Stimulated activated CD4-positive, alpha-beta T cell treated with anti-CD3 and anti-CD28 coated beads, Interleukin-1b, Interleukin-23, amount 100 ng/mL, for 4 hours (primary cell): ENCODE measurements at places on chromosomes 2 and 18.

DNA sequence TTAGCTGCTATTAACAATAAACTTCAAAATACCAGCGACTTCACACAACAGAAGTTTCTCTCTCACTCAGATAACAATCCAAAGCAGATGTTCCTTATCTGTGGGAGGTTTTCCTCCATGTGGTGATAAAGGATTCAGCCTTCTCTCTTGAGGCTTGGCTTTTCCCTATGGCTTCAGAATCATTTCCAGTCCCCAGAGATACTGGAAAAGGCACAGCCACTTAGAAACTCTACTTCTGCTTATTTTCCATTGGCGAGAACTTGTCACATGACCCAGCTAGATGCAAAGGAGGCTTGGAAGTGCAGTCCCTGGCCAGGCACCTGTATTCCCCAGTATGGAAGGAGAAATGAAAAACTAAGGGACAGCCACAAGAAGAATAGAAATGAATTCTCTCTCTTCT lies 344.8 kb downstream of the MTX2 start:
- no peak for DNase-seq

DNA sequence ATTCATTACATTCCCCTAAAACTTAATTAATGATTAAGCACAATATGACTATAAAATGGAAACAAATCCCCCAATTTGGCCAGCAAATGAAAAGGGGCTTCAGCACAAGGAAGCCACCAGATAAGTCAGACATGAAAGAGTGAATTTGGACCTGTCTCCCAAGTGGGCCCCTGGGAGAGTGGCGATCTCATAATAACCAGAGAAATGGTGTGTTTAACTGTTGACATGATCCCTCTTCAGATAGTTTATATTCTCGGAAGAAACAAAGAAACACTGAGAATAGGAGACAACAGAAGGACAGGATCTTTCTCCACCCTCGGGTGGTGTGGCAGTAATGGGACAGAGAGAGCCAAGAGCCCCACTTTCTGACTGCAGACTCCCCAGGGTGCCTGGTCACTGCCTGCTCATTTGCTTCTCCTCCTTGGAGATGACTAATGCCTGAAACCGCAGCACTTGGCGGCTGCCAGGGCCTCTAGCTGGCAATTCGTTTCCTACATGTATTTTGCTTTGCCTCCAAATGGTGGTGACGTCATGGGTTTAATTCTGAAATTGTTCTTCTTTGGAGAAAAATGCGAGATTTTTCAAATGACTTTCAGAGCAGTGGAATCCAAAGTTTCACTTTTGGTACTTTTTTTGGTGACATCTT lies 46.4 kb upstream of the SPP2 start:
- DNase-seq = no peak

DNA sequence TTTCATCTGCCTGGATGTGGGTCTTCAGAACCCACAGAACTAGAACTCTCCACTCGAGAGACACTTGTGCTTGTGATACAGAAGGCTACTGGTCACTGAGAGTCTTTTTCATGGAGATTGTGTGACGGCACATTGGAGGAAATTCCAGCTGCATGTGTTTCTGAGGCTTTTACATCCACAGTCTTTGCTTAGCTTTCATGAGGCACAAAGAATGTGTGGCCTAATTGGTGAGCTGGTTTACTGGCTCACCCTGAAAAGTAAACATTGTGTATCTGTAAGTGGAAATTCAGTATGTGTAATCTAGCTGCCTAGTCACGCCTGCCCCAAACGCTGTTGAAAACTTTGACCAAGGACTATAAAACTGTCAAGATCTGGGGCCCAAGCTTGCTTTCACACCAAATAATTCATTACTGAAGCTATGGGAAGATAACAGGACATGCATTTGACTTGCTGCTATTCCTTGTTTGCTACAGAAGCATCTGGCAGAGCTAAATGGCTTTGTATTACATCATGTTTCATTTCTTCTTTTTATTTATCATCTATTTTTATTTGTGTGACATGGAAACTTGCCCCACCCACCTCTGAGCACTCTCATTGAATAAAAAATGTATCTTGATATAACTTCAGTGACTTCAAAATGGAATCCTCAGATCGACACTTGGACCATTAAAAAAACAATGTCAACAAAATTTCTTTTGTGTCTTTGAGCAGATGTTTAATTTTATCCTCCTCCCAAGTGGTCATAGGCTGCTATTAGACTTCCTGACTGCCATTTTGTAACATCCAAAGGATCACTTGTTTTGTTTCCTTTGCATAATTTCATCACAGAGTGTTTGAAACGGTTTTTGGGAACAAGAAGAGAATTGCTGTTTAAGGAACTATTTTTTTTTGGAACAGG lies 80.2 kb downstream of the EFEMP1 start:
- DNase-seq = no peak

GRCh38 chr2:156147594-156148330 lies 184.8 kb downstream of the NR4A2 start:
- DNase-seq = no peak

DNA sequence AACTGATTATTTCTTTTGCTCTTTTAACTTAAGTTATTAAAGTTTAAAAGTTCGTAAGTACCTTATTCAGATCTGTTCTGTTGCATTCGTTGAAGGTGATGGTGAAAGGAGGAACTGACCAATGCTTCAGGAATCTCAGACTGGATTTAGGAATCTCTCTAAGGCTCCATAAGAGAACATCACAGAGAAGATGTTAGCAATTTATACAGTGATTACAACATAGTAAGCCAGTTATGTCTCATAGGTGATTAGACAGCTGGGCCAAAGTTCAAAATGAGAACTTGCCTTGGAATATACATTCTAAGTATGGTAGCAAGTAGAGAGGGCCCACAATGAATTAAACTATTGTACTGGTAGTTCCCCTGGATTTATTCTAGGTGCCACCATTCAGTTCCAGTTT lies 3.2 kb downstream of the MARS2 start:
- no peak for DNase-seq

- no peak for DNase-seq
Observed at GRCh38 chr18:79881695-79882094, 69.8 kb downstream of the SLC66A2 start.

DNA sequence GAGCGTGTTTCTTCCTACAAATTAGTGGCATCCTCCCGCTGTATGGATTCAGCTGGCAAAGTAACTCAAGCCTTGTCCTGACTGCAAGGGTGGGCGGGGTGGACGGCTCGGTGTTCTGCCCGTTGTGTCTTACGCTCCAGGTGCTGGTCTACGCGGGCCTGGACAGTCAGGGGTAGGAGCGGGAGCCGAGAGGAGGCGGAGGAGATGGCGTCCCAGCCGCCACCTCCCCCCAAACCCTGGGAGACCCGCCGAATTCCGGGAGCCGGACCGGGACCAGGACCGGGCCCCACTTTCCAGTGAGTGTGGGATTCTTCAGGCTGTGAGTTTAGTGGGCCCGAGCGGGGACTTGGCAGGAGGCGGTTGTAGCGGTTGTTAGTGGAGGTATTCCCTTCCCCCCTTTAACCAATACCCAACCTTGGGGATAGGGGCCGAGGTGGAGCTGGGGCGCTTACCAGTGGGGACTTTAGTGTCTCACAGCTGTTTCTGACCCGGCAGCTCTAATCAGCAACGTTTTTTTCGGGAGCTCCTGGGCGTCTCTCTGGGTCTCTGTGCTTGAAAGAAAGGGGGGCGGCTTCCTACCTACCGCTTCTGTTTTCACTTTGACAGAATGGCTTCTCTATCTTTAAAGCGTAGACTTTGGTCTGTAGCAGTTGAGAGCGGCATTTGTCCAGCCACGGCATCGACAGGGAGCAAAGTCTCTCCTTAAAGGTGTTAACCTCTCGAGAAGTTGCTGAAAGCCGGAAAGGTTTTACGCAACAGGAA lies at the start of the genes PEX13 and PUS10:
Gene PEX13 (plus strand): TSS at position 165 of the 762 bp plus-strand sequence. CDS start 40 bp downstream, at position 205.
Gene PUS10 (minus strand): TSS at position 700 of the 762 bp plus-strand sequence. CDS start 6,365 bp downstream, outside the sequence.
- DNase-seq = peak; percentile 55

DNA sequence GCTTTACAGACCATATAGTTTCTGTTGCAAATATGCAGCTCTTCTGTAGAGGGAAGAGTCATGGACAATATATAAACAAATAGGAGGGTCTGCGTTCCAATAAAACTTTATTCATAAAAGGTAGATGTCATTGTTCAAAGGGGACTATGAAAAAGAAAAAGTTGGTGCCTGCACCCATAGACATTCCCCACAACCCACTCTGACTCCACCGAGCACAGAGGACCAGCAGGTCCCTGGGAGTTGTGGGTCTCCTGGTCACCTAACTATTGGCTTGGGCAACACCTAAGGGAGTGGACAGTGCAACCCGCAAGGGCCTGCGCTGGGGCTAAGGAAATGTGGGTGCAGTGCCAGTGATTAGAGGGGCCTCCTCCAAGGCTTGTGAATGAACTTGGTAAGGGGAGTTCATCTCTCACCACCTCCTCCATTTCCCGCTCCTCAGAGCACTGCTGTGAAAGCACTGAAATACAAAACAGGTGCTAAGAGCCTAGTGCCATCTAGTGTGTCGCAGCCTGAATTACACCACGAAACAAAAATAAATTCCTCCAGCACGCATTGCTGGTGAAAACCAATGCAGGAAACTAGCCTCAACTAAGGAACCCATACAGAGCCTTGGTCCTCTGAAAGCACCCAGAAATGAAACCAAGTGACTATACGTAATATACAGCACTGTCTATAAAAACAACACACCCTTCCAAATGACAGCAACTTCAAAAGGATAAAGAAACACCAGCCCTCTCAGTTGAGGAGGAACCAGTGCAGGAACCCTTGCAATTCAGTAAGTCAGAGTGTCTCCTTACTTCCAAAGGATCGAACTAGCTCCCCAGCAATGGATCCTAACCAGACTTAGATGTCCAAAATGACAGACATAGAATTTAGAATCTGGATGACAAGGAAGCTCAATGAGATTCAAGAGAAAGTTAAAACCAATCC lies 166.6 kb downstream of the RNF144A start:
- DNase-seq = no peak

DNA sequence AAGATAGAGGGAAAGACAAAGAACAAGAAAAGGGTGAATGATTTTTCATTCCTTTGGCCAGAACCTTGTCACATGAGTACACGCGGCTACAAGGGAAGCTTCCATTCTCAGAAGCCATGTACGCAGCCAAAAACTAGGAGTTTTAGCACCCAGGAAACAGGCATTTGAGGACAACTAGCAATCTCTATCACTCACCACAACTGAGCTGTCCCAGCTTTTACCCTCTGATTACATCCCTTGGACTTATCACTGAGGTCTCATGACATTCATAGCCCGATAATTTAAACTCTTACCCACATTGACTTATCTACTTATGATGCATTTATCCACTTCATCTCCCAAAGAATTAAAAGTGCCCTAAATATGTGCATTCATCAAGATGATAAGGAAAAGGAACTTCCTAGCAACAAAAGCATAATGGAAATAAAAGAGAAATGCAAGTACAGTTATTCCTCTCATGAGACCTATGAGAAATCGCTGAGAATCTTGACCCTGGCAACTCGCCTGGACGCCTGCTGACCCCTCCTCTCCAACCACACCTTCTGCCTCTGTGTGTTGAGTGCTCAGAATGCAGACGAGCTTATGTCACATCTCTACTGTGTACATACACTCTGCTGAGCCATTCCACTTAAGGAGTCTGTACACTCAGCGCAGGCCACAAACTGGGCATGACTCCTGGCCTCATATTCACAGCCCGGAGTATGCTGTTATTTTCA lies 28.7 kb upstream of the MFSD6 start:
- no peak for DNase-seq

DNA sequence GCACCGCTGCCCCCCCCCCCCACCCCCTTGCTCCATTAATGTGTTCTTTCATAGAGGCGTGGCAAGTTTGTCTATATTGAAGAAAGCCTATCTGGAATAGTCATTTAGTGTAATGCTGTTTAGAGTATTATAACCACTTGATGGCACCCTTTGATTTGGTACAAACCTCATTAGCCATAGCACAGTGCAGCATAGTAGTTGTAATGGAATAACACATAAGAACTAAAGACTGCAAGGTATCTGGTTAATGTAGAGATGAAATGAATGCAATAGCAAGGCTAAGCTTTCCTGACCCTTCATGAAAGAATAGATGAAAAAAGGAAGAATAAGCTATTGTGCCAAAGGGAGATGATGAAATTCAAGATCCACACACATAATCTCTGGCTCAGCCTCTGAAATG lies 81.9 kb downstream of the EHBP1 start:
- no peak for DNase-seq

DNA sequence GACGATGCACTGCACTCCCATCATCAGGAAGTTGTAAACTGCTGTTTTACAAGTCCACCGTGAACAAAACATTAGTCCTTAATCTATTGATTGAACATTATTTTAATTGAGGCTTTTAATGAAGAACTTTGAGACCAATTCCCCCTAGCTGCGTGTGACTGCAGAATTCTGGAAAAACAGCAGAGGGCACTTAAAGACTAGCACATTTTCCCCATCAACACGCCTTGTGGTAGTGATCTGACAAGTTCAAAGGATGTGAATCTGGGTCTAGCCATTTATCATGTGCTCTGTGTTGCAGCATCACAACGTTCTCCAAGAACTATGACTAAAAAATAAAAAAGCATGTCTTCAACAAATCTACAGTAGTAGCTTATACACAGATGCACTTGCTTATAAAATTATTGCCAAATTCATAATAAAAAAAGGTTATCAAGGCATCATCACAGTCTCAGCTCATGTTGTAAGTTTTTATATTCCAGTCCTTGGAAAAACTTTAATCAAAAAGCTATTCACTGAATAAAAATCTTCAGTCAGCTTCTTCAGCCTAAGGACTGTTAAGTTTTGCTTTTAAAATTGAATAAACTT lies 35.8 kb downstream of the SKOR2 start:
- DNase-seq = no peak

- DNase-seq = no peak
Observed at GRCh38 chr18:58175786-58176176, 131.8 kb downstream of the NEDD4L start.

DNA sequence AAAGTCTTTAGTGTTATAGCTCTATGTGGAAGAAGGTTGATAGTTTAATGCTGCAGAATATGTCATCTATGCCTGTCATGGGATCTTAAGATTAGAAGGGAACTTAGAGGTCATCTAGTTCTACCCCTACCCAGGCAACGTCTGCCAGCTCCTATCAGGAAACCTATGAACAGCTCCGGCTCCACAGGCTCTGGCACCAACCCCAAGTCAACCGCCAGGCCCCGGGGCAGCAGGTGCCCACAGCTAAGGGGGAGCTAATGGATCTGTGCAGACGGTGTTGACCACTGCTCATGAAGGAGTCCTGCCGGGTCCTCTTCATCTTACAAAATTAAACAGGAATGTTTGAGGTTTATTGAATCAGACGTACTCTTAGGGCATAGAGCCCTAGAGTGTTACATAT lies 440.8 kb upstream of the KLHL29 start:
- no peak for DNase-seq

DNA sequence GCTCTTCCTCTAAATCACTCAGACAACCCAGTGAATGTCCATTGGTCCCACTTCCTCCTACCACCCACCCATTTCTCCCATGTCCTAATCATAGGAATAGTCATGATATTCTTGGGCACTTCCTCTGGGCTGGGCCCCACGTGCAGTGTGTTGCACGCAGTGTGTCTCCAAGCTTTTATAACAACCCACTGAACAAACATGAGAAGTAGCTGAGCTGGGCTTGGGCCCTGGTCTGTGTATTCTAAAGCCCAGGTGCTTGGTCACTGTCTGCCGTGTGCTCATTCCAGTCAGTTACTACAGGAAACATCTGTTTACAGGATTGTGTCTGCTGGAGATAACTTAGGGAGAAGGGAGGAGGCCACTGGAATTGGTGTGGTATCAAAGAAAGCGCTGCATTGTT lies 64.2 kb upstream of the THOC1 start:
- DNase-seq = no peak
